ENCODE measurements at places on chromosomes 7 and 10.

GRCh38 chr7:11233871-11234270 is 260.2 kb downstream of the PHF14 start:
- DNase-seq: no peak

DNA sequence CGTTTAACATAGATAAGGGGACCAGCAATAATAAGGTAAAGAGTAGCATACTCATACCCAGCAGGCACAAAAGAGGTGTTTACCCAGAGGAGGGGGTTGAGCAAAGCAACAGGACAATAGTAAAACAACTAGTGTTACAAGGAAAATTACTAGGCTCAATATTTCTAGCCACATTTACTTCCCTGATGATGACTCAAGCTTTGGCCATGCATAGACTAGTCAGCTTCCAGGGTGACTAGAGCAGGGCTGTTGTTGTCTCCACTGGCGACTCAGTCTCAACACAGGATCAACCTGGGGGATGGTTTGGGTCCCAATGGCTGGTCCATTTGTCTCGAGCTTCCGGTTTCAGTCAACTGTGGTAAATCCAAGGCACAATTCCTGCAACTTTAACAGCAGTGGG is 217.7 kb upstream of the KCND2 start:
- DNase-seq: no peak

- no peak for DNase-seq
Measured at GRCh38 chr7:155586843-155587440, 40.6 kb upstream of the CNPY1 start.

GRCh38 chr10:86348321-86349210 is 18.0 kb downstream of the GRID1 start:
- no peak for DNase-seq

- no peak for DNase-seq
Measured at GRCh38 chr7:83708531-83708930, 59.6 kb upstream of the SEMA3E start.

DNA sequence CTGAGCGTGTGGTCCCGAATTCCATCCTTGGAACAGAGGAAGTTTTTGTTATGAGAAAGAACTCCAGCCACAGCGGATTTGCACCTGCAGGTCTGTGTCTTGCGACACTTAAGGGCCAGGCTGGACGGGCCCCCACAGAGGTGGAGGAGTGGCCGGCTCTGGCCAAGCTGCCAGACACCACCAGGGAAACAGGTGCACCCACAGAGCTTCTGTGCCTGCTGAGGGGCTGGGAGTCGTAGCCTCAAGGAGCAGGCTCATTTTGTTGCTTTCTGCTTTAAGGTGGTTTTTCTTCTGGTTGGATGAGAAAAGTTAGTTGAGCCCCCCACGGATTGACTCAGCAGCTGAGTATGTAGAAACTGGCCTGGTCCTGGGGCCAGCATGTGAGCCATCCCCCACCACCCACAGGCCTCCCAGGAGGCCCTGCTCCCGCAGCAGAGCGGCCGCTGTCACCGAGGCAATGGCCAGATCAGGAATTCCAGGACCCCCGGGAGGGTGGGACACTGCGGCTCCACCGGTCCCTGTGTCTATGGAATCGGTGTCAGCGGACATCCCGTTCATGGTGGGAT is 41.9 kb downstream of the NKX6-2 start:
- DNase-seq: no peak

DNA sequence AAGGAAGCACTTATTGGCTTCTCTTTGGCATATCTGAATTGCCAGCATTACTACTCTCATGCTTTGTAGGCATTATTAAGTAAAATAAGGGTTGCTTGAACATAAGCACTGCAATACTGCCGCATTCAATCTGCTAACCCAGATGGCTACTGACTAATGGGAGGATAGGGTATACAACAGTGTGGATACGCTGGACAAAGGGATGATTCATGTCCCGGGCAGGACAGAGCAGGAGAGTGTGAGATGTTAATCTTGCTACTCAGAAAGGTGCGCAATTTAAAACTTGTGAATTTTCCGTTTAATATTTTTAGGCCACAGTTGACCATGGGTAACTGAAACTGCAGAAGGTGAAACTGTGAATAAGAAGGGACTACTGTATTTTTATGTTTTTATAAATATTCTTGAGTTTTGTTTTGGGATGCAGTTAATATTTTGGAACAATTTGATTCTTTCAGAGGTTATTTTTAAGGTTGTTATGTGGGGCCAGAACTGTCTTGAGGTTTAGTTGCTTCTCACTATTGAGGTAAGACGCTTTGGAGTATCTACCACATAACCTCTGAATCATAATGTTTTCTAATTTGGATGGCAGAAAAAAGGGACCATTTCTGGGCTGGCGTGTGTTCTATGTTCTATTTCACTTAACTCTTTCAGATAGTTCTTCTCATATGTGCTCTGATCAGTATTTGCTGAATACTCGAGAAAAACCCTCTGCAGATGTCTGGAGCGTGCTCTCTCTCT is 75.7 kb upstream of the SYPL1 start:
- DNase-seq: no peak

DNA sequence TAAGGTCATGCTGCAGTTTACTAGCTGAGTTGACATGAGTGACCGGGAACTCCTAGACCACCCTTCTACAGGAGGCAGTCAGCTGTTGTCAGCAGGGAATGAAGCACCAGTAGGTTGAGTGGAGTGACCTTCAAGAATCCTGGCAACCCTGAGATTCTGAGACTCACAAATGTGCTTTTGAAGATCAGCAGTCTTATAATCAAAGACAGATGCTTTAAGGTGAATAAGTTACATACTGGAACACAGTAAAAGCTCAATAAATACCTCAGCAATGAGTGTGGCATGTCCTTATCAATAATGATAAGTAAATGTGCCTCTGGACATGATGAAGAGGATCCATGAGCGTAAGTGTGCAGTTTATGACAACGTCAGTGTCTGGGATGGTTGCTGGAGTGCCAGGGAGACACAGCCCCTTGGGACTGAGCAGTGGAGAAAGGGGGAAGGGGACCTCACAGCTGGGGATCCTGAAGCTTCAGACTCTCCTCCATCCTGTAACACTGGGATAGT is 11.9 kb upstream of the OR6V1 start:
- DNase-seq: no peak

- peak; percentile 60 for DNase-seq
Measured at GRCh38 chr10:79070606-79071395, 2.0 kb downstream of the ZMIZ1 start.

GRCh38 chr7:130897515-130898419 is 163.8 kb upstream of the KLF14 start:
- DNase-seq: no peak

GRCh38 chr7:92025260-92025659 is 84.6 kb downstream of the AKAP9 start:
- no peak for DNase-seq

DNA sequence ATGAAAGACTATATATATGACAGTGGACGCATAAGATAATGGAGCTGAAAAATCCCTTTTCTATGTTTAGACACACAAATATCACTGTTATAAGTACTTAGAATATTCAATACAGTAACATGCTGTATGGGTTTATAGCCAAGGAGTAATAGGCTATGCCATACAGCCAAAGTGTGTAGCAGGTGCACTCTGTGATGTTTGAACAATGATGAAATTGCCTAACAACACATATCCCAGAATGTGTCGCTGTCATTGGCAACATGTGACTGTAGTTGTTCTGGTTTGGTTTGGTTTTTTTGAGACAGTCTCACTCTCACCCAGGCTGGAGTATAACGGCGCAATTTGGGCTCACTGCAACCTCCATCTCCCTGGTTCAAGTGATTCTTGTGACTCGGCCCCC is 26.1 kb downstream of the NOM1 start:
- no peak for DNase-seq

- no peak for DNase-seq
Measured at GRCh38 chr10:58044072-58044471, 223.6 kb downstream of the IPMK start.

DNA sequence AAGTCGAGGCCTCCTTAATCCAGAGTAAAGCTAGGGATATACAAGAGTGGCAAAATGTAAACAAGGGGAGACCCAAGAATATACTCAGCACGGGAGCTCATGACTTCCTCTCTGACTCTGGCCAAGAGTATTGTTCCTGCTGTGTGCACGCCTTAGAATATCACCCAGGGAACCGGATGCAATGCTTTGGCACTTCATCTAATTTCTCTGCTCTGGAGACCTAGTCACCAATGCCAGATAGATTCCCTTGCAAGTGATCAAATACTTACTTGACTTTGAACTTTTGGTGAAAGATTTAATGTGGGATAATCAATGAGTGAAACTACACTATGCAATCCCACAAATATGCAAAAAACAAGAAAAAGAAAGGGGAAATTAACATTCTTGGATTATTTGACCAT is 695.5 kb downstream of the INHBA start:
- DNase-seq: no peak

- no peak for DNase-seq
Measured at GRCh38 chr10:37752334-37752875, 105.0 kb downstream of the ZNF248 start.

- DNase-seq: no peak
Measured at GRCh38 chr10:12369982-12370381, 20.6 kb downstream of the CAMK1D start.

GRCh38 chr10:51109801-51110533 is 35.7 kb downstream of the PRKG1 start:
- no peak for DNase-seq

GRCh38 chr10:98349508-98349922 is 65.5 kb downstream of the PYROXD2 start:
- peak; percentile 57 for DNase-seq

- peak; percentile 3 for DNase-seq
Measured at GRCh38 chr10:112912410-112912928, 37.6 kb upstream of the TCF7L2 start.

GRCh38 chr7:6268023-6268900 is 4.2 kb downstream of the CYTH3 start:
- no peak for DNase-seq

GRCh38 chr7:5997210-5997808 is 11.5 kb downstream of the PMS2 start:
- peak; percentile 42 for DNase-seq

DNA sequence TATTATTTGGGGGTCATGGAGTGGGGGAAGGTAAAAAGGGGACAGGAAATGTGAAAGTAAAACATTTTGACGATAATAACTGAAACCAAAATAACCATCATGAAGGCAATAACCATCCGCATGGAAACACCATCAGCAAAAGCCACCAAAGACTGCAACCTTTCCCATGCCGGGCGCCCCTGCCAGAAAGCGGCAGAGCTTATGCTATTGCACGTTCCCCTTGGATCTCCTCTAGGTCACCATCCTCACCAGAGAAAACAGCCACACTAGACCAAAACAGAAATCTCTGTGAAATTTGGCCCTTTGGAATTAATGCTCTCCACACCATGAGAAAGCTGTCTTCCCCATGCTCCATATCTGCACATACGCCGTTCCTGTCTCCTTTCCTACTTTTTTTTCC is 31.1 kb downstream of the DRGX start:
- DNase-seq: no peak

All from CD14-positive monocyte (primary cell).